Thyroid gland (tissue), 4 donors: ENCODE measurements at places on chromosomes 7 and 10. TPM values are rescaled to one million over a fixed set of nuclear protein-coding genes. Genes with fewer than 3 reads are reported as not detected.

The KCNH2 gene
- 0.93 TPM for total RNA-seq

The CALU gene
- 115 TPM for total RNA-seq

The OR2A5 gene
- not detected for total RNA-seq

DNA sequence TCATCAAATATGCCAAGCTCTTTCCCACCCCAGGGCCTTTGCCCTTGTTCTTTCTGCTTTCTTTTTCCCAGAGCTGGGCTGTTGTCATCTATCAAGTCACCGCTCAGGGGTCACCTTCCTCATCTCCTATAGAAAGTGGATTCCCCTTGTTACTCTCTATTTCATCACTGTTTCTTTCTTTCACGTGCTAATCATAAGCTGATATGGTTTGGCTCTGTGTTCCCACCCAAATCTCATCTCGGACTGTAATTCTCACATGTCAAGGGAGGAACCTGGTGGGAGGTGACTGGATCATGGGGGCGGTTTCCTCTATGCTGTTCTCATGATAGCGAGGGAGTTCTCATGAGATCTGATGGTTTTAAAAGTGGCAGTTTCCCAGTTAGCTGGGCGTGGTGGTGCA is 17.0 kb upstream of the TIAL1 start:
- no peaks in the 10 kb centered on the region for H3K36me3 ChIP-seq
- no peaks in the 10 kb centered on the region for H3K4me1 ChIP-seq
- no peak for DNase-seq
- H3K27ac ChIP-seq = no peak overlapping the region
- no peak overlapping the region for H3K4me3 ChIP-seq

GRCh38 chr7:101163279-101164070 is 1.9 kb downstream of the VGF start:
- peaks cover 38% of the 10 kb centered on the region for H3K4me1 ChIP-seq
- no peak for DNase-seq
- peaks cover 15% of the 10 kb centered on the region for H3K36me3 ChIP-seq
- H3K27ac ChIP-seq = no peak overlapping the region
- H3K4me3 ChIP-seq = no peak overlapping the region

DNA sequence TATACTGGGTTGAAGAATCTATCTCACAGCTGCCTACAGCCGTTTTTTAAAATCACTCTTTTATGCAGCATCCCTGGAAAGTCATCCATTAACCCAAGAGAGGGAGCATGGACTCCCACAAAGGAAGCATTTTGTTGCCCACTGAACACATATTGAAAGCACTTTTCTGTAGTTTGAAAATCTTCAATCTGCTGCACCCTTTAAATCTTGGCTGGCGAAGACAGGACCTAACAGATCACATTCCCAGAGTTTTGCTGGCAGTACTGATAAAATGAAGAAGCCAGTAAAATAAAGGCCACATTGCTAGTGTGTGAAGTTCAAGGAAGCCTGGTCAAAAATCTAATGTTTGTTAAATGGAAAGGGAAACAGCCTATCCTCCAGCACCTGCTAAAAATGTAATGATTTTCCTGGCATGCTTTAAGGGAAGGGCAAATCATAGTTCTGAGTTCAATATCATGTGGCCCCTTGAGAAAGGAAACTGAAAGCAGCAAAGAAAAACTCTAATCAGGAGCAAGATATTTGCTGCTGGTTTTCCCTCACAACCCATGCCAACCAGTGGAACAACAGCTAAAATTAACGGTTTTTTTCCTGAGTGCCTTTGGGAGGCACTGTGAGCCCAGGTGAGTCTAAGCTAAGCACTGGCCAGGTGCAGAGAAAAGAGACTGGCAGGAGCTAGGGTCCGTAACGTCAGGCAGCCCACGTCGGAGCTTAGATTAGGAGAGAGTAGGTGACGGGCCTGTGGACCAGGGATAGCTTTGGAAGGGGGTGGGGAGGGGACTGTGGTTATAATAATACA is 97.9 kb upstream of the PALS2 start:
- H3K4me1 ChIP-seq = peaks cover 57% of the 10 kb centered on the region
- no peak overlapping the region for H3K4me3 ChIP-seq
- H3K36me3 ChIP-seq = no peaks in the 10 kb centered on the region

DNA sequence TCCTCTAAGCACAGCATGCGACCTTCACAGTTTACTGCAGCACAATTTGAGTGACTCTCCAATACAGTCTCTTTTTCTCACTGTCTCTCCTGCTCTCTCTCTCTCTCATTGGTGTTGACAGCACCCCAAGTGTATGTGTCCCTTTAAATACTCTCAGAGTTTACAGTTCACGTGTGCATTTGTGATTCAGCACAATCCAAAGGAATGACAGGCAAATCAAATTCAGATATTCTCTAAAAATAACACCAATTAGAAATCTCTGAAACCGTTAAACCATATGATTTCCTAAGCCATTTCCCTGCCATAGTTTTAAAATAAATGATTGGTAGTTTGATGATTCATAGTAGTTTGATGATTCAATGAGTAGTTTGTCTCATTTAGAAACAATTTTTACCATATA is 104.0 kb upstream of the GAD2 start:
- H3K27ac ChIP-seq = no peak overlapping the region
- DNase-seq = no peak
- no peaks in the 10 kb centered on the region for H3K4me1 ChIP-seq
- no peaks in the 10 kb centered on the region for H3K36me3 ChIP-seq
- H3K27me3 ChIP-seq = no peaks in the 10 kb centered on the region
- no peak overlapping the region for H3K4me3 ChIP-seq

GRCh38 chr10:133088956-133089800 is 1.5 kb downstream of the ADGRA1 start:
- no peak for DNase-seq
- H3K27me3 ChIP-seq = no peaks in the 10 kb centered on the region
- no peaks in the 10 kb centered on the region for H3K36me3 ChIP-seq
- no peak overlapping the region for H3K27ac ChIP-seq
- H3K4me3 ChIP-seq = no peak overlapping the region
- H3K4me1 ChIP-seq = no peaks in the 10 kb centered on the region

- no peaks in the 10 kb centered on the region for H3K27me3 ChIP-seq
- DNase-seq = no peak
- H3K4me3 ChIP-seq = no peak overlapping the region
These were observed 932 bp downstream of the ANKRD22 start for GRCh38 chr10:88850712-88851111.
